Right lung (tissue), 10 donors: ENCODE measurements at places on chromosomes 11 and 22. TPM values are rescaled to one million over a fixed set of nuclear protein-coding genes. Genes with fewer than 3 reads are reported as not detected.

PDGFB gene
- 16.6 TPM for polyA plus RNA-seq

PGA4 gene
- 0.67 TPM for polyA plus RNA-seq

CARNS1 gene
- 3.4 TPM for polyA plus RNA-seq

TRIM66 gene
- 11.1 TPM for polyA plus RNA-seq

RASD2 gene
- polyA plus RNA-seq: 0.31 TPM

TRIM49 gene
- not detected for polyA plus RNA-seq

USP2 gene
- 3.2 TPM for polyA plus RNA-seq

NARS2 gene
- 32.3 TPM for polyA plus RNA-seq

KDM4E gene
- 0.18 TPM for polyA plus RNA-seq

PDE2A gene
- polyA plus RNA-seq: 10.5 TPM

GPHA2 gene
- 0.15 TPM for polyA plus RNA-seq

GRCh38 chr11:64536396-64536941 is 54.6 kb upstream of the SLC22A12 start:
- DNase-seq: no peak

- DNase-seq: peak; percentile 52
These were observed 25.3 kb downstream of the SCN3B start for GRCh38 chr11:123628936-123629683.

- no peak for DNase-seq
These were observed 2.9 kb downstream of the PANX2 start for GRCh38 chr22:50173311-50173982.

DNA sequence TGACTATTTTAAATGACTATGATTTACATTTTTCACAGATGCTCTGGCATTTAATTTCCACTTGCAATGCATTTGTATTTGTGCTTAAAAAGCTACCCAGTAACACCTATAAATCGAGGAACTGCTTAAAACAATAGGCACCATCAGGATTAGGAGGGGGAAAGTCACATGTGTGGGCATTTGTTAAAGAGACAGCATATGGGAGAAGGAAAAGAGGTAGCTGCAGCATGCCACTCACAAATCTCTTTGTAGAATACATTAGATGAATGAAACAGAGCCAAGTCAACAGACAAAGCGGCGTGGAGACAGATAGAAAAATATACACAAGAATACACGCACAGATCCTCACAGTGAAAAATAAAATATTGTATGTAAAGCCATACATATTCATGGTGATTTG is 228.0 kb downstream of the CADM1 start:
- DNase-seq: no peak

GRCh38 chr11:74085542-74085892 is 76.6 kb upstream of the UCP3 start:
- DNase-seq: no peak

DNA sequence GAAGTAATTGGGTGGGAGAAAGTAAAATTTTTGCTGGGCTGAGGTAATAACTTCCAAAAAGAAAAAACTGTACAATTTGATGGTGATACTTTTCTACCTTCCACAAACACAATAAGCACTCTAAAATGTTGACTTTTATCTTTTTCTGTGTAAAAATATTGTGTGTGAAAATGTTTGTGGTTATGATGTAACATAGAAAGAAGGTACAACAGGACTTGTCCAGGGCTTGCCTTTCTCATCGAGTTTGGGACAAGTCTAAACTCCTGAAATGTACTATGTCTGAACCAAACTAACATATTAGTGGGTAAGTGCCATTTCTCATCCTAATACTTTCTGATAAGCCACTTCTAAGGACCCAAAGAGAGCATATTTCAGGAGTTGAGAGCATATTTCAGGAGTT is 174.2 kb upstream of the PDGFD start:
- DNase-seq: no peak

- DNase-seq: no peak
These were observed 5.9 kb upstream of the AMOTL1 start for GRCh38 chr11:94762208-94762607.

DNA sequence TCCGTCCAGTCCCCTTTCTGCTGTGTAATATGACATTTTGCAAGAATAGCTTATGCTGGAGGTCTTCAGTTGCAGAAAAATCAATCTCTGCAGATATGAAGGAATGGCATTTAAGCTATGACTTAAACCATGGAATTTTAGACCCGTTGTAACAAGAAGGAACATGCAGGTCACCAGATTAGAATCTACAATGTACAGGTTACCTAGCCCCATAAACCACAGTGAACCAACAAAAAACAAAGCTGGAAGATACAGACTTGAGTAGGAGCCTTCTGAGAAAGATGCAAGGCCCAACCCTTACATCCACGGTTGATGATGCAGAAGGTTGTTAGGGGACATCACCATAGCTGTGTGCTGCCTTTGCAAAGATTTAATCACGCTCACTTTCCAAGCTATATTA is 132.5 kb downstream of the WT1 start:
- DNase-seq: no peak

- DNase-seq: no peak
These were observed 1140.9 kb downstream of the BRD1 start for GRCh38 chr22:48686694-48687302.

GRCh38 chr22:40443732-40444131 is 73.3 kb downstream of the SGSM3 start:
- no peak for DNase-seq

DNA sequence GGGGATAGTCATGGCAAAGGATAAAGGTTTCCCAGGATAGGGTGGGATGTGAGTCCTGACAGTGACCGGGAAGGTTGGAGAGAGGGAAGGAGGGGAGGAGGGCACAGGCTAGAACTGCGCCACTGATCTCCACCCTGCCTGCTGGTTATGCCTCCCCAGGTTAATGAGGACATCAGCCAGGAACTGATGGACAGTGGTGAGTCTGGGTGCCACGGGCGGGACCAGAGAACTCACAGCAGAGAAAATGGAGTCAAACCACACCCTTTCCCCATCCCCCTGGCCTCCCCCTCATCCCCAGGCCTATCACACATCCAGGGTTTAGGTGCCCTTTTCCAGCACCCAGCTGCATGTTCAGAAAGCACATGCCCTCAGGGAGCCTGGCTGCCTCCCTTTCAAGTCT is 10.2 kb downstream of the ANKK1 start:
- DNase-seq: no peak

DNA sequence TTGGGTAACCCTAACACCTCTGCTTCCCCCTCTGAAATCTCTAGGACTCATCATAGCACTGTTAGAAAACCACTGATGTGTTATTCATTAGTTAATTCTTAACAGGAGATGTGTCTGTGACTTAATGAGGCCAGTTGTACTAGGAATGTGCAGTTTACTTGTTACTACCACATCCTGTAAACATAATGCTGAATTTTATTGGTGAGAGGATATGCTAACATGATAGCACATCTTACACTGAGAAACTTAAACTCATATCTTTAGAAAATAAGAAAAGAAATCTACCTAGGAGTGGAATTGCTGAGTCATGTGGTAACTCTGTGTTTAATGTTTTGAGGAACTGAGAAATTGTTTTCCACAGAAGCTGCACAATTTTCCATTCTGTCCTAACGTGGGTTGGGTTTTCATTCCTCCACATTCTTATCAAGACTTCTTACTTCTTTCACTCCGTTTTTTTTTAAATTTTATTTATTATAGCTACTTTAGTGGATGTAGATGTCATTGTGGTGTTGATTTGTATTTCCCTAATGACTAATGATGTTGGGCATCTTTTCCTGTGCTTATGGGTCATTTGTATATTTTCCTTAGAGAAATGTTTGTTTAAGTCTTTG is 33.7 kb downstream of the RNF121 start:
- DNase-seq: no peak

DNA sequence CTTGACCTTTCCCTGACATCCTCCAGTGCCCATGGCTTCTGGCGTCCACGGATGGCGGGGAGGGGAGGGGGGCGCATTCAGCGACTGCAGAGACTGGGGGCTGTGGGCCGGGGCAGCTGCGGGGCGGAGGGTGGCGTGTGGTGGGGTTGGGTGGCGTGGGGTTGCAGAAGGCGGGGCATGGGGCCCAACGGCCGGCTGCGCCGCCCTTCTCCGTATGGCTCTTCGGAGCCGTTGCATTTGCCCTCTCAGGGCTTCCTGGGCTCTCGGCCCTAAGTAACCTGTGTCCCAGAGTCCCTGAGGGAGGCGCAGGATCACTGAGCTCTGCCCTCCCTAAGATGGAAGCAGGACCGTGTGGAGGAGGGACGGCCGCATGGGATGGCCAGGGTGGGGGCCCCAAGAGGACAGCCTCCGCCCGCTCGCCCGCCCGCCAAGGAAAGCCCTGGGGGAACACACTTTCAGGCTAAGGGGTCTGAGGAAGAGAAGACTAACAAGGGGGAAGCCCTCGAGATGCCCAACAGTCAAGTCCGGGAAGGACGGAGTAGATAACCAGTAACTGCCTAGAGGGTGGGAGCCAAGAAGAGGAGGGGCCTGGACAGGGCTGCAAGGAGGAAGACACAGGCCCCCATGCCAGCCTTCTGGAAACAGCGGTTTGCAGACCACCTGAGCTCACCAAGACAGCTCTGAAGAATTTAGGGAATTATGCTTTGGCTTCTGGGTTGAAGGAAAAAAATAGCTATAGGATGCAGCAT is 9.2 kb upstream of the AIFM3 start:
- no peak for DNase-seq

DNA sequence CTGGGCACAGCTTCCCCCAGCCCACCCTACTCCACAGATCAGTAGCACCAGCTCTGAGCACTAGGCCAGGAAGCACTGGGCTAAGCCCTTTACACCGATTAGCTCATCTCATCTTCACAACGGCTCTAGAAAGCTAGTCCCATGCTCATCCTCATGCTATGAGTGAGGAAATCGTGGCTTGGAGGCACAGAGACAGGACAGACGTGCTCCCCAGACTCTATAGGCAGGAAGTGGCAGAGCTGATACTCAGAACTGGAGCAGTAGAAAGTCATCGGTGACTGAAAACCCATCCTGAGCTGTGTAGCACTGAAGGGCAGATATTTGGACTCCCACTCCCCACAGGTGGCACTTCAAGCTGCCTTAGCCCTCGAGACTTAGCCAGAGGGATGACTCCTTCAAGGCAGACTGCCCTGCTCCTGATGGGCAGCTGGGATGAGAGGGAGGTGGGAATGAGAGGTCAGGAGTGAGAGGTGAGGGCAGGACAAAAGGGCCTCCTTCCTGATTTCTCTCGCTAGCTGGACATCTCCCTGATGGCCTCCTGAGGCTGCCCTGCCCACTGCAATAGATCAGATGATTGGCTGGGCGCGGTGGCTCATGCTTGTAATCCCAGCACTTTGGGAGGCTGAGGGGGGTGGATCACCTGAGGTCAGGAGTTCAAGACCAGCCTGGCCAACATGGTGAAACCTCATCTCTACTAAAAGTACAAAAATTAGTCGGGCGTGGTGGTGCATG is 9.7 kb downstream of the CD5 start:
- DNase-seq: no peak

DNA sequence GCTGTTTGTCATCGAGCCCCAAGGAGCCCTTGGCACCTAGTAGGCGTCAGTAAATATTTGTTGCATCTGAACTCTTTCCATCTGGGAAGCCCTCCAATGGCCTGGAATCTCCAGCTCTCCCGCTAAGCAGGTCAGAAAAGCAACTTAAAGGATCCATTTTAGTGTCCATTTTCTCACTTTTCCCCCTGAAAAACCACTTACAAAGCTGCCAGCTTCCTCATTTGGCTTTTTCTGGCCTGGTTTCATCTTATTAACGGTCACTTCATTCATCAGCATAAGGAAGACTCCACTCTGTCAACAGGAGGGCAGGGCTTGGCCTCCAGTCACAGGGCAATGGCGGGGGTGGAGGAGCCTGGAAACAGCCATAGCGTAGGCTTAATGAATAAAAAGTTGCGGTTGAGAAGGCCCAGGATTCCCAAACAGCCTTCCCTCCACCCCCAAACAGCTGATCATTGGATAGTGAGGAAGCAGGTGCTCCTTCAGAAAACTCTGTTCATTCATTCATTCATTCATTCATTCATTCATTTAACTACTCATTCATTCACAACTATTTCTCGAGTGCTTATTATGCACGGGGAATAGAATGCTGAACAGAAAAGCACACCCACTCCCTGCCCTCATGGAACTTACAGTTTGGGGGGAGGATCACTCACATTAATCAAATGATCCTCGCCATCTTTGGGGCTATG is 104.5 kb upstream of the RCN1 start:
- no peak for DNase-seq

DNA sequence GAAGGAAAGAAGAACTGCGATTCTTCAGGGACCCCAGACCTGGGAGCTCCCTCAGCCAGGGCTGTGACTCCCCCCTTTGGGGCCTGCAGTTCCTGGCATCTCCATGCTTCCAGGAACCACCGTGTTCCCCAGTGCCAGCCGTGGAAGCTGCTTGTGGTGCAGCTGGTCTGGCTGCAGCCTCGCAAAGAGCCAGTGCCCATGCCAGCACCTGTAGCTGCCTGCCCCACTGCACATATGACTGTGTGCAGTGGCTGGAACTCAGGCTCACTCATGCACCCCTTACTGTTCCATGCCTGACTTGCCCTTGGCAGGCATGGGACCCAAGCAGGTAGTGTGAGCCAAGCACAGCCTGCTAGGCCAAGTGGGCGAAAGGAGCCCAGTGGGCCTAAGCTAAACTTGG is 401.3 kb downstream of the LRRC4C start:
- DNase-seq: no peak

DNA sequence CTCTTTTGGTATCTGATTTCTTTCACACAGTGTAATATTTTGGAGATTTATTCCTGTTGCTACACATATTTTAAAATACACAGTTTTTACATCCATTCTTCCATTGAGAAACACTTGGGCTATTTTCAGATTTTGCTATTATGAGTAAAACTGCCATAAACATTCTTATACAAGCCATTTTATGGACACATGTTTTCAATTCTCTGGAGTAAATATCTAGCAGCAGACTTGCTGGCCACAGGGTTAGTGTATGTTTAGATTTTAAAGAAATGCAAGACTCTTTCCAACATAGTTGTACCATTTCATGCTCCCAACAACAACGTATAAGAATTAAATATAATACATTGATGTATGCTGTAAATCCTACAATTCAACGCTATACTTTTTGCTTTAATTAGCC is 360.8 kb upstream of the PITPNB start:
- DNase-seq: no peak

- peak; percentile 37 for DNase-seq
These were observed 25.8 kb downstream of the MRGPRD start for GRCh38 chr11:68954836-68955606.

DNA sequence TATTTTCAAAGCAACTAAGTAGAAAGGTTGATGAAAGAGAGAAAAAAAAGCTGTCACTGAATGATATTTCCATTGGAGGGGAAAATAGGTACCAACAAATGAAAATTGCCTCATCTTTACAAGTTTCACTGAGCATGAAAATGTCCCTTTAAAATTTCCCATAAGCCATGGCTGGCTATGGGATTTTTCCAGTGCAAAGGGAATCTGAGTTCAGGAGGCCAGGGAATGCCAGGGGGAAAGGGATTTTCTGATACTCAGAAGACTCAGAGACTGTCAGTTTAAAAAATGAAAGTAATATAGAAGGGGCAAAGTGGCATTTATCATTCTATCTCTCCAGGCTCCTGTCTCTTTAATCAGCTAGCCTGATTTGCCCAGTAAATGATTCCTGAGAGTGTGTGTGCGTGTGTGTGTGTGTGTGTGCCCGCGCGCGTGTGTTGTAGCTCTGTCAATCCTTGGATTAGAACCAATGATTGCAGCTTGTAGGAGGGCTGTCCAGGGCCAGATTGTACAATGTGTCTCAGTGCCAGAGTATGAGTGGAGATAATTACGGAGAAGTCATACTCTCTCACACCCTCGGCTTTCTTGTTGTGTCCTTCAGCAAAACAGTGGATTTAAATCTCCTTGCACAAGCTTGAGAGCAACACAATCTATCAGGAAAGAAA is at the start of gene NTM:
Gene NTM, plus strand, starts transcription at position 526 of the 662 bp plus-strand sequence.
- peak; percentile 56 for DNase-seq

- DNase-seq: no peak
These were observed 104.8 kb downstream of the NECTIN1 start for GRCh38 chr11:119624102-119624615.
